DMS53 (cell line): ENCODE measurements at places on chromosomes 7 and 10.

- DNase-seq: peak; percentile 62
Observed at GRCh38 chr7:5265320-5266190, 17.2 kb upstream of the SLC29A4 start.

DNA sequence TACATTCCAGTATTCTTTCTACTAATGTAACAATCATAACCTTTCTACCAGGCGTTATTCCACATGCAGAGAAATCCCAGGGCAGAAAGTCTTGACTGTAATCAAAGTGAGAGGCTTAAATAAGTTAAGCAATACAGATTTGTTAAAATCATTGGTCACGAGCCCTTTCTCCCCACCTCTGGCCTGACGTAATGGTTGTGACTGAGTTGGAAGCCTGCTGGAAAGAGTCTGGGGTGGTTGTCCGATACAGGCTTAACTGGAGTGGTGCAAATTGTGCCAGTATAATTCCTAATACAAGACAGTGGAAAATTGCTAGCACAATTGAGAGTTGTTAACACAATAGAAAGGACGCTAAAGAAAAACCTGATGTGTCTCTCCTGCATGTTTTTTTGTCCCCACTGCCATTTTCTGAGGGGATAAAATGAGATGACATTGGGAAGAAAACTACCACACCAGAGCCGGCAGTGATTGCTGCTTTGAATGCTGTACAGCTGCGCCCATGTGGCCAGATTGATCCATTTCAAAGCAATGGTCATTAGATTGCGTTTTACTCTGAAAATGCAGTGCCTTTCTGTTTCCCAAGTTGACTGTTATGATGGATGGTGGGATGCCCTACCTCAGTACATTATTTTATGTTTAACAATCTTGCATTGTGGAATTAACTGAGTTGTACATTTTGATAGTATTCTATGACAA is 190.8 kb downstream of the POU6F2 start:
- no peak for DNase-seq

DNA sequence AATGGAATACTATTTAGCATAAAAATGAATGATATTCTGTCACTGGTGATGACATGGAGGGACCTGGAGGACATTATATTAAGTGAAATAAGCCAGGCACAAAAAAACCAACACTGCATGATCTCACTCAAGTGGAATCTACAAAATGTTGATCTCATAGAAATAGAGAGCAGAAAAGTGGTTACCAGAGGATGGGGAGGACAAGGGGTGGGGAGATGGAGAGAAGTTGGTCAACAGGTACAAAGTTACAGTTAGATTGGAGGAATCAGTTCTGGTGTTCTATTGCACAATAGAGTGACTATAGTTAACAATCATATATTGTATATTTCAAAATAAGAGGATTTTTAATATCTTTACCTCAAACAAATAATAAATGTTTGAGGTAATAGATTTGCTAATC is 24.7 kb upstream of the SLC18A3 start:
- DNase-seq: no peak

GRCh38 chr7:98107313-98107721 is 655 bp downstream of the LMTK2 start:
- peak; percentile 65 for DNase-seq

DNA sequence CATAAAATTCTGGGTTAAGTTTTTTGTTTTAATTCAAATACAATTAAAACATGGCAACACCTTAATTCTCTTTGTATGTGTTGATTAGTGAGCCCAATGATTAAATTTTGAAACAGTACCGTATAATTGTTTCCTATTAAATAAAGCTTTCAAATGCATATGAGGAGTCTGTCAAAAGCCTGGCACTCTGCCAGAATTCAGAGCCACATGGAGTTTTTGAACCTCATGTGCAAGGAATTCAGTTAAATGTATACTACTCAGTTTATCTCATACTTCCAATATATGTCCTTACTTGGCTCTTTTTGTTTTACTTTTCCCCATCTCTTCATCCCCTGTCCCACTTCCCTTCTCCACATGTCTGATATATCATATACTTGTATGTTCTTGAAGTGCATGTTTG is 165.6 kb upstream of the FAM3C start:
- DNase-seq: peak; percentile 44

DNA sequence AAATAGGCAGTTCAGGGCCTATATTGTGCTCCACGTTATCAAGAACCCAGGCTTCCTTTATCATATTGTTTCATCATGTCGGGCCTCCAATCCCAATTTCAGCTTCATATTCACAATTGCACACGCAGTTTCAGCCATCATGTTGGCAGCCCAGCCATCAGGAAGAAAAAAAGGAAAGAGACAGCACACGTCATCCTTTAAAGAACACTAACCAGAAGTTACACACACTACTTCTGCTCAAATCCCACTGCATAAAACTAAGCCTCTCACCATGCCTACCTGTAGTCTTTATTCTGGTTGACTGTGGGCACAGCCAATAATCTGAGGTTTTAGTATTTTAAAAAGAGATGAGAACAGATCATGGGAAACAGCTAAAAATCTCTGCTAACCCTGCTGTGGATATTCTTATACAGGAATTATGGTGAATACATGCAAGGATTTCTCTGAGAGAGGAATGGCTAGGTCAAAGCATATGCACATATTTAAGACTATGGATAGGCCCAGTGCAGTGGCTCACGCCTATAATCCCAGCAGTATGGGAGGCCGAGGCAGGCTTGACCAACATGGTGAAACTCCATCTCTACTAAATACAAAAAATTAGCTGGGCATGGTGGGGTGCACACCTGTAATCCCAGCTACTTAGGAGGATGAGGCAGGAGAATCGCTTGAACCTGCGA is 534.4 kb downstream of the ETV1 start:
- DNase-seq: no peak

- DNase-seq: no peak
Observed at GRCh38 chr7:76241141-76241540, 39.4 kb downstream of the SRRM3 start.

DNA sequence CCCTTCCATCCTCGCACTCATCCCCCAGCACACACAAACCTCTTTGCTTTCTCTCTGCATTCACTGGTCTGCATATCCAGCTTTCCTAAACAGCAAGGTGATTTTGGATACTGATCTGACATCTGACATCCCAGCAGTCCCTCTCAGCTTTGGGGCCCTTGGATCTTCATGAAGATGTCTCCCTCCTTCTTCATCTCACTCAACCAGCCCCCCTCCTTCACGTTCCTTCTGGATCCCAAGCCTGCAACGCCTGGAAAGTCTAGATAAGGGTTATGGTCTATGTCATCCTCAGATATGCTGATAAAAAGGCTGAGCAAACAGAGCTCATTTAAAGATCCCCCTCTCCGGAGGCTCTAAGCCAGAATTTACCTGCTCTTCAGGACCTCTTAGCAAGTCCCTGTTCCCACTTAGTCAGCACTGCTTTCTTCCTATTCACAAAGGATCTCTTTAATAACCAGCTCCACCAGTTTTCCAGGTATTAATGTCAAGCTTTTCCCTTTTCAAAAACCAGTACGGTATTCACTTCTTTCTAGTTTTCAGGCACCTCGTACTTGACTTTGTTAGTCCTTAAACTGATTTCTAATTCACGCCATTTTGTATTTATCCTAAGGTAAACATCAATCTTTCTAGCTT is 38.9 kb downstream of the CREB3L2 start:
- peak; percentile 84 for DNase-seq

DNA sequence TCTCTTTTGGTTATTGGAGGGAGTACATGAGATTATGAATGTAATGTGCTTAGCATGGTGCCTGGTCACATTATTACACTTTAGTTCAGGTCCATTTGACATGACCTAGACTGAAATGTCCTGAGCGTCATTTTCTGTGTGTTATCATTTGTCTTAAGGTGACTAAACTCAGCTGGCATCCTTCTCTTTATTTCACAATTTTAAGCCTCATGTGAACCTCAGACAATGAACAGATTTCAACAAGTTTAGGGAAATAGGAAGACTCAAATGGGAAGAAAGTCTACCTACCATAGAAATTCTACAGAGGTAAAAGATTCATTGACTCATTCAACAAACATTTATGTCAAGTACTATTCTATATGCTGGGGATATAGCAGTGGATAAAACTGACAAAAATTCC is 70.2 kb upstream of the EXOC6 start:
- no peak for DNase-seq

DNA sequence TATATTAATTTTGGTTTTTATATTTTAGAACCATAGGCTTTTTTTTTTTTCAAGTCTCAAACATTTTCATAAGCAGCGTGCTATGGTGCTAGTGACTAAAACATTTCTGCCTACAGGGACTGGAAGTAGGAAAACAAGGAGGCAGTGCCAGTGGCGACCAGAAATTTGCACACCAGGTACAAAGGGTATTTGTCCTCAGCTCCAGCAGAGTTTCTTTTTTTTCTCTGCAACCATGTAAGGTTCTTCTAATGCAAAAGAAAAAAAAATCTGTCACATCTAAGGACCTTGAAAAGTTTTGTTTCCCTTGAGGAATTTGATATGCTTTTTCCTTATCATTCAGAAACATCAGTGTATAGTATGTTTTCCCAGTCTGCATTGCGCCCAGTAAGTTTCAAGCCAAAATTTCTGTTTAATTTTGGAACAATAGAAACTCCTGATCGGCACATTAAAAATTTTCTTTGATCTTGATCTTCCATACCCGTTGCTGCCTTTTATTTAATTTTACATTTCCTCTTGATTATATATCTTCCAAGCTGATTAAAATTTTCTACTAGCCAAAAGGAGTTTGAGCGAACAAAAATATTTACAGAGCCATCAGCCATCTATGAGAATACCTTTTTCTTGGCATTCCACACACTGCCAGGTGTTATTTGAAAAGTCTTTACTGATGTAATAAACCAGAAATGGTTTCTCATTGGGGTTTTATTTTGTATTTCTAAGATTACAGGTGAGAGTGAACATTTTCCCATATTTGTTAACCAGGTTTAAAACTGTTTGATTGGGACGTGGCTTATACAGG is 956 bp upstream of the KLHDC10 start:
- peak; percentile 39 for DNase-seq

DNA sequence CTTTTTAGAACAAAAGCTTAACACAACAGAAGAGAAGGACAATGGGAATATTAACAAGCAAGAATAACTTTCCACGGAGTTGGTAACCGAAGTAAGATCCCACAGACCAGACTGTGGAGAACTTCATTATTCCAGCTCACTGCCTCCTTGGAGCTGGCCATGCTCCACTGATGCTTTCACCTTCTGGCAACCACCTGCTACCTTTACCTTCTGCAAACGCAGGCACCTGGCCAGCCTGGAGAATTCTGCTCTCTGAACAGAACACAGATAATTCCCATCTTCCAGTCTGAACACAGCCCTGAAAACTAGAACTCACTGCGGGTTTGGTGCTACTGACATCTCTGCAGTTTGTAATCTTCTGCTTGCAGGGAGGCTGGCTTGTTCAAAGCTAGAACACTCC is 66.5 kb downstream of the JAZF1 start:
- peak; percentile 51 for DNase-seq

GRCh38 chr10:70649526-70649925 is 22.8 kb upstream of the ADAMTS14 start:
- DNase-seq: peak; percentile 74

- DNase-seq: no peak
Observed at GRCh38 chr7:28815369-28815927, 142.7 kb downstream of the TRIL start.

DNA sequence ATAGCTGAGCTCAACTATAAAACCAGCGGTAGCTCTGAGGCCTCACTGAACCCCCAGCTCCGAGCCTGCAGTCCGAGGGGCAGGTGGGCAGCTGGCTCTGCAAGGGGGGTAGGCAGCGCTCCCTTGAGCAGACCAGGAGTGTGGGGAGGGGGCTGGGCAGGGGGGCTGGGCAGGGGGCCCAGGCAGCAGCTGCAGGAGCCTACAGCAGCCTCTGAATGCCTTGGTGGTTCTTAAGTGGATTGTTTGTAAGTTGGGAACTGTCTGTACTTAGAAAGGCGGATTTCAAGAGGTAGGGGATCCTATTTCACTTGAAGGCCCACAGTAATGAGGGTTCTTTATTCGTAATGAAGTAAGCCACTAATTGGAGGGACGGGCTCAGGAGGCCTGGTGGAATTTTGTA is 72.3 kb downstream of the ICA1 start:
- DNase-seq: no peak

DNA sequence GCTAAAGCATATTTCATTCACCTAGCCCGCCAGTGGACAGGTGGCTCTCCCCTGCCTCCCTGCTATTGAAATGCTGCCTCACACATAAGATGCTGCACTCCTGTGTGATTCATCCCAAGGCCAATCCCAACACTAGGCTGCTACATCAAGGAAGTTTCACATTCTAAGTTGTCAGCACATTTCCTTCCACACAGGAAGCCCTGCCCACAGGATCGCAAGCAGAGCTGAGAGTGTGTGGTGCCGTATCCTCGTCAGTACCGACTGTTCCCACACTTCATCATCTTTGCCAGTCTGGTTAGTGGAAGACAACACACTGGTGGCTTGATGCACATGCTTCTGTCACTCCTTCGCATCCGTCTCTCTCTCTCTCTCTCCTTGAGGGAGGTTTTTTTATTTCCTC is 194.3 kb upstream of the PPP2R2D start:
- no peak for DNase-seq

GRCh38 chr7:109893231-109893630 is 1197.7 kb upstream of the LRRN3 start:
- DNase-seq: no peak

- no peak for DNase-seq
Observed at GRCh38 chr7:90469554-90469953, at the start of gene PTTG1IP2. Gene PTTG1IP2, plus strand, starts transcription at chr7:90469639. Its CDS starts 148 bp downstream, at chr7:90469787.

DNA sequence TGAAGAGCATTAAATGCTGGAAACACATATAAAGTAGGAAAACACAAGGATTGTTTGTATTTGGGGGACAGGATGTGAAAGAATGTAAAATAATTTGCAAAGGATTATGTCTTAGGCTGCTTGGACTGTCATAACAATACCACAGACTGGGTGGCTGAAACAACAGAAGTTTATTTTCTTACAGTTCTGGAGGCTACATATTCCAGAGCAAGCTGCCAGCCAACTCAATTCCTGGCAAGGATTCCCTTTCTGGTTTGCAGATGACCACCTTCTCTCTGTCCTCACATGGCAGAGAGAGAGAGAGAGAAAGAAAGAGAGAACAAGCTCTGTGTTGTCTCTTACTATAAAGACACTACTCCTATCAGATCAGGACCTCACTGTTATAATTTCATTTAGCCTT is 8.8 kb upstream of the LAMB4 start:
- no peak for DNase-seq

DNA sequence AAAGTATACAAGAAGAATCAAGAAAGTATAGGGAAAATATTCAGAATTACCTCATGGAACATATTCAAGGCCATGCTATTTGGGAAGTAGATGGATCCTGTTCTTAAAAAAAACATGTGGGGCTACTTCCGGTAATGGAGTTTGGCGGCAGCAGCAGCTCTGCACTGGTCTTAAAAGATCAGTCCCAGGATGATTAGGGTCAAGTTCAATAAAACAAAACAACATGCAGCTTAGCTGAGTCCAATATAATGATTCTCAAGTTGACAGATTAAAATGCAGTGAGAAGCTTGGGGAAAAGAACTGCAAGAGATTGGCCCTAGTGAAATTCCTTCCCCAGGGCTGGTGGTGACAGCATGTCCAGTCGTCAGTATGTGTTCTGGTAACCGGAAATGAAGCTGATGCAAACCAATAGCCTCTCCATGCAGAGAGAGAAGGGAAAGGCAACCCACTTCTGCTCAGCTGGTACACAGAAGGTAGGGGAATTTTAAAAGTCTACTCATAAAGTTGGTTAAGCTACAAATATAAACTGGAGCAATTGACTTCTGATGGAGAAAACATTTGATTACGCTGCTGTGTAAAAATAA is 305.1 kb upstream of the IMMP2L start:
- no peak for DNase-seq

- no peak for DNase-seq
Observed at GRCh38 chr7:97680622-97681021, 51.3 kb upstream of the TAC1 start.
